ENCODE measurements at places on chromosomes 4 and X. TPM values are rescaled to one million over a fixed set of nuclear protein-coding genes. Genes with fewer than 3 reads are reported as not detected.

Gene FAAH2
- not detected for total RNA-seq

- DNase-seq: no peak
Measured at GRCh38 chr4:185654311-185654710, 119.0 kb upstream of the PDLIM3 start.

GRCh38 chr4:31923634-31924033 is 1203.5 kb downstream of the PCDH7 start:
- no peak for DNase-seq

DNA sequence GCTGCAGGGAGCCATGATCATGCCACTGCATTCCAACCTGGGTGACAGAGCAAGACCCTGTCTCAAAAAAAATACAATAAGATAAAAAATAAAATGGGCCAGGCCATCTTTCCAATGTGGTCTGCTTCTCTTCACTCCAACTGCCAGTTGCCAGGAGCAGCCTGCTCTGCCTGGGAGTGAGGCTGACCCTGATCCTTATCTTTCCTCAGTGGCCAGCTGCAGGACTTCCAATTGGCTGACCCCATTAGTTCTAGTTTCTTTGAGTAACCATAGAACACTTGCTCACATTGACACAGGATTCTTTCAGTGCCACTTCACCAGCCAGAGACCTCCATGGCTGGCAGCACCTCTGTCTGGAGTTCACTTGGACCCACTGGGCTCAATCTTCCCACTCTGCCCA is 258.6 kb downstream of the MID1IP1 start:
- no peak for DNase-seq

Gene PABPC5
- total RNA-seq: 1.1 TPM

GRCh38 chr4:185508181-185508580 is 27.1 kb downstream of the PDLIM3 start:
- DNase-seq: no peak

Gene RPGR
- 6.8 TPM for total RNA-seq

DNA sequence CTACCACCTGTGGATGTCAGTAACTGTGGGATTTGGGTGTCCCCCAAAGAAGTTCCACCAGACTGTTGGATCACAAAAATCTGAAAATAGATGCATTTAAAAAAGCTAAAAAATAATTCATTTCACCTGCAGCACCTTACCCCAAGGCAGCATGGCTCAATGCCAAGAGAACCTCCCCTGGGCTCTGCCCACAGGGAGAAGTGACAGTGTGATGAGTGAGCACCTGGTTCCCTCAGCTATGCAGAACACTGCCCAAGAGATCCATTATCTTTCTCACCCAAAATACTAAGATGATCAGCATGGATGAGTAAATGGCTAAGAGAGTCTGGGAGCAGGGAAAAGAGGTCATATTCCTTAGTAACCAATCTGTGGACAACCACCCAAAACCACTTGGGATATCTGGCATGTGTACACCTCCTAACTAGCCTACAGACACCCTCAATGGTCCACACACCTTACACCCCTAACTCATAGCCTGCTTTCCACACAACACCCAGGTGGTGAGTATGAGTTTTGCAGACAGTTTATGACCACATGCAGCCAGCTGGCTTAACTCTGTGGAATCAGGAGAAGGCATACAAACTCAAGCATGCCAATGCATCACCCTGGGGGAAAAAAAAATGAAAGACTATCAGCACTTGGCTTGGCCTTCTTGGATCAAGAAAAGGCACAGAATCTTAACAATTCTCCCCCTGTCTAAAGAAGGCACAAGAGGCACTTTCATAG is 416.5 kb upstream of the SMIM31 start:
- DNase-seq: peak; percentile 71
